GM04503 (cell line): ENCODE measurements at places on chromosomes 12 and 14.

DNA sequence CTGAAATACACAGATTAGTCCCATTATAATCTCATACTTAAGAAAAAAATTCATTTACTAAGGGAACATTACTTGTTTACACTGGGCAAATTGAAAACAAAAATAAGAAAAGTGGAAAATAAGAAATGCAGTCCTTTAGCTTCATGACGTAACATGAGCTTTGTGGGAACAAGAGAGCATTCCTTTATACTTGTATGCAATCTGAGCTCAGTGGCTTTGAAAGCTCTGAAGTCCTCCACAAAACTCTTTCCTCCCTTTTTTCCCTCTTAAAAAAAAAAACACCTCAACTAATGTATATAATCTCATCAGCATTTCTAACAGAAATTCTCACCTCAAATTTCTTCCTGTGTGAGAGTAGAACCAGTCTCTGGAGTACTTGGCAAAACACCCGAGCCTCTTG, 76.9 kb upstream of the OTX2 start:
- DNase-seq = no peak

DNA sequence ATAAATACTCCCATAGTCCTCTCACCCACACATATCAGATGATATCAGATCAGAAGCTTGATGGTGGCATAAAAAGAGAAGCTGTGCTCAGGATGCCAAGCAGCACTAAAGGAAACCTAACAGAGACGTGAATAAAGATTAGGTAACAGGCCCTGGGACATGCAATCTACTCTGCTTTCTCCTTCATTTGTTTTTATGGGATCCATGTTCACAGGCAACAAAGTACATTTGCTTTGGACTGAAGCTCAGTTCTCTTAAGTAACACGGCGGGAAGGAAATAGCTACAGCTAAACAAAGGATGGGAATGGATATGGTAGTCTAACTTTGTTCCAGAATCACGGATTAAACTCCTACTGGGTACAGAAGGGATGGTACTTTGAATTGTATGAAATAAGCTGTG, 119.5 kb downstream of the TTC7B start:
- DNase-seq = no peak

DNA sequence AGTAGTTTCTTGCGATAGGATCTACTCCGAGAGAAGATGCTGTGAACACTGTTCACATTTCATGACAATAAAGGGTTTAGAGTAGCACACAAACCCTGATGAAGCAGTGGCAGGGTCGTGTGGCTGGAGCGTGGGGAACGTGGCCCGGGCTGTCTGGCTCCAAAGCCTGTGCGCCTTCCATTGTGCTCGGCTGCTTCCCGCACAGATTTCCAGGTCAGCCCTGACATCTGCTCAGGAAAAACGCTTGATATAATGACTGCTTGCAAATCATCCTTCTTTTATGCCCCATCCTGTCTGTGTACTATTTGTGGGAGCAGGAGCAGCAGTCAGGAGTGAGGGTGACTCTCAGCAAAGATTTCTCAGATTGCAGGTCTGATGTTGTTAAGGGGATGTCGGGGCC, 78.6 kb downstream of the EML1 start:
- DNase-seq = no peak

DNA sequence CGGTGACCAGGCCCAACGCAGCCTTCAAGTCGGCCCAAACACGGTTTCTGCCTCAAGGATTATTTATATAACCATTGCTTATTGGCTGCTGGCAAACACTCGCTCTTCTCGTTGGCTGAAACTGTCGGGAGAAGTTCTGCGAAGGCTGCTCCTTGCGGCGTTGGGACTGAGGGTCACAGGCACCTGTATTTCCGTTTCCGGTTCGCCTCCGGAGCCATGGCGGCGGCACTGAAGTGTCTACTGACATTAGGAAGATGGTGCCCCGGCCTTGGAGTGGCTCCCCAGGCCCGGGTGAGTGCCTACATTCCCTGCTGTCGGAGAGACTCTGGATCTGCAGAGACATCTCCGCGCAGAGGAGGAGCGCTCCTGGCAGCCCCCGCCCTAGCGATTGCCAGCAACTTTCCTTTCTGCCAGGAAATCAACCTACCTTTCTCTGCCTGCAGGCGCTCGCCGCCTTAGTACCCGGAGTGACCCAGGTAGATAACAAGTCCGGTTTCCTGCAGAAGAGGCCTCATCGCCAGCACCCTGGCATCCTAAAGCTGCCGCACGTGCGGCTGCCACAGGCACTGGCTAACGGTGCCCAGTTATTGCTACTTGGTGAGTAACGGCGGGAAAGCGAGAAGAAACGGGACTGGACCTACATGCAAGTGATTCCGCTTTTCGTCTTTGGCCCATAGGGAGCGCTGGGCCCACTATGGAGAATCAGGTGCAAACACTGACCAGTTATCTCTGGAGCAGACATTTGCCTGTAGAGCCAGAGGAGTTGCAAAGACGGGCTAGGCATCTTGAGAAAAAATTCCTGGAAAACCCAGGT, at the start of gene METTL17:
Gene METTL17 (plus strand): TSS at position 194 of the 814 bp plus-strand sequence. CDS start 23 bp downstream, at position 217.
- DNase-seq = peak; percentile 94

DNA sequence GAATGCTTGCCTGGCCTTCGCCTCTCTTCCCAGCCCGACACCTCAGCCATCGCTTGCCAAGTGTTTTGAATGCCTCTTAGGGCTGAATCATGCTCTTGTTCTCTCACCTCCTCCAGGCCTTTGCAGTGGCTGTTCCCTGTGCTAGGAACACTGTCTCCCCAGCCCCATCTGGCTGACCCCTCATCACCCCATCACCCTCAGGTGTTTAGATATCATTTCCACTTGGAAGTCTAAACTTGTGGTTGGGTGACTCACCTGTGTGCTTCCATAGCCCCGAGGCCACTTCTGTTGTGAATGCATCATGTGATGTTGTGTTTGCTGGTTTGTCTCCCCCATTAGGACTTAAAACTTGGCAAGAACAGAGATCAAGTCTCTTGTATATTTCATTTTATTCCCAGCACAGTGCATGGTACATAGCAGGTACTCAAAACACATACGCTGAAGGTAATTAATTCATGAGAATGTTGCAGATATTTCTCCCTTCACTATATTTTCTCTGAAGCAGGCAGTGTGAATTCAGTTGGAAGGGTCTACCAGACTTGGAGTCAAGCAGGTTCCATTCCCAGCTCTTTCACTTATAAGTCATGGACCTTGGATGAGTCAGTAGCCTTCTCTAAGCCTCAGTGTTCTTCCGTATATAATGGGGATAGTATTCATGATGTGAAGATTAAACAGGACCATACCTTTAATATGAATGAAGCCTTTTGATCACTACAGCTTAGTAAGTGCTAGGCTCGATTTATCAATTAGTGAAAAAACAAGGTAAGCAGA, 67.8 kb downstream of the HRK start:
- no peak for DNase-seq

- DNase-seq = peak; percentile 75
Measured at GRCh38 chr14:58882577-58883018, 244.8 kb downstream of the DACT1 start.
